ENCODE measurements at places on chromosomes 4 and X.

- H3K27me3 ChIP-seq = peaks cover 21% of the 10 kb centered on the region
- H3K27ac ChIP-seq = peak overlapping the region; percentile 94
- peaks cover 38% of the 10 kb centered on the region for H3K36me3 ChIP-seq
- peak; percentile 35 for DNase-seq
Observed at GRCh38 chr4:87865960-87866598, 33.3 kb downstream of the MEPE start.

DNA sequence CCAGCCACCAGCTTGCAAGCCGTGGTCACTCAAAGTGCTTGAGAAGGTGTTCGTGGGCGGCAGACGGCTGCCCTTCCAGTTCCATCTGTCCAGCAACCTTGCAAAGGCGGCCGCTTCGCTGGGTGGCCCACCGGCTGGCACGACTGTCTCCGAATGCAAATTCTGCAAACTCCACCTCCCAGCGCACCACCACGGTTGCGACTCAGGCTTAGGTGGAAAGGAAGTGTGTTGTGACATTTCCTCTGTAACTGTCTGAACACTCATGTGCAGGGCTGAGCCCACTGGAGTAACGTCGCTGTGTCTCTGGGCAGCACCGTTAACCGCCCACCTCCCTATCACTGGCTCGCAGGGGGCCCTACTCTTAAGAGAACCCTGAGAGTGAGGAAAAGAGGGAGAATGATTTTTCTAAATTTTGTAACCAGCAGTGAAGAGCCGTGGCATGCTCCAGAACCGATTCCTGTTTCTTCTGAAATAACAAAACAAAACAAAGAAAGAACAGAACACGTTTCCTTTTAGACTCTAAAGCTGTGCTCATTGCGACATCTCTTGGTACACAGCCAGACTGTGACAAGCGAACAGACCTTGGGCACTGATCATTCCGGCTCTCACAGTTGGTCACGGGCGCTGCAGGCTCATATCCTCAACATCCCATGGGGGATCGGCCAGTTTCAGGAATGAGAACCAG is at the start of gene P2RY8:
TSS of gene P2RY8 (minus strand) at position 155 of the 685 bp plus-strand sequence. CDS start 70,627 bp downstream, outside the sequence.
- H3K4me3 ChIP-seq = no peak within 1 kb of the TSS
- no peak for DNase-seq
- H3K4me1 ChIP-seq = no peaks in the 10 kb centered on the region
- H3K27ac ChIP-seq = no peak within 1 kb of the TSS
- no peaks in the 10 kb centered on the region for H3K27me3 ChIP-seq

GRCh38 chr4:56757261-56757746 is 64.2 kb downstream of the SPINK2 start:
- peak; percentile 23 for DNase-seq
- no peaks in the 10 kb centered on the region for H3K36me3 ChIP-seq
- H3K4me3 ChIP-seq = no peak overlapping the region
- H3K4me1 ChIP-seq = peaks cover 26% of the 10 kb centered on the region

GRCh38 chr4:16206301-16206700 is 20.0 kb downstream of the TAPT1 start:
- H3K36me3 ChIP-seq = no peaks in the 10 kb centered on the region
- DNase-seq = no peak
- H3K4me3 ChIP-seq = no peak overlapping the region
- H3K4me1 ChIP-seq = peaks cover 19% of the 10 kb centered on the region

DNA sequence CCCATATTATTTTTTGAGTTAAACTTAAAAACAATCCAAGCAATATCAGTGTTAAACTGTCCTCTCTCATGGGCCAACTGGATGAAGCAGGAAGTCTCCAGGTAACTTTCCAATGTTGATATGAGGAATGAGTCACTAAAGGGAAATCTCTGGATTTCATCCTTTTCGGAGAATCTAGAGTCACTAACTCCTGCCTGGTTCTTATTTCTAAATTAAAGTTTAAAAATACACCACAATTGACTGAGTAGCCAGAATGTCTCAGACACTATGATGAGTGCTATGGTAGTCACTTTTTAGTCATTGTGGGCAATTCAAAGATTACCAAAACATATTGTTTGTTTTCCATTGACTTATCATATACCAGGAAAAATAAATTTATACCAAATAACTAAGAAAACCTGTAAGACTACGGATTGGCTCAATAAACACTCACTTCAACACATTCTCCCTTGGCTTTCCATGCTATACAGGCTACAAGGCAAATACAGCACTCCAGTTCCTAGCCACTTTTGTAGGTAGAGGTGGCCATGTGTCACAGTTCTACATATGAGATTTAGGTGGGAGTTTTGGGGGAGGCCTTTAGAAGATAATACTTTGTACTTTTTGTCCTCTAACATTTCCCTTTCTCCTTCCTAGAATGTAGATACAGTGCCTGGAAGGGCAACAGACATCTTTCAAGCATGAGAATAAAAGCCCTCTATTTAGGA is 8.6 kb downstream of the SLC9B2 start:
- no peak for DNase-seq
- no peaks in the 10 kb centered on the region for H3K27me3 ChIP-seq
- H3K4me3 ChIP-seq = no peak overlapping the region
- no peaks in the 10 kb centered on the region for H3K36me3 ChIP-seq
- no peak overlapping the region for H3K27ac ChIP-seq

GRCh38 chr4:112546476-112546875 is 30.5 kb upstream of the NEUROG2 start:
- DNase-seq = no peak
- H3K4me1 ChIP-seq = no peaks in the 10 kb centered on the region
- H3K27ac ChIP-seq = no peak overlapping the region
- no peak overlapping the region for H3K4me3 ChIP-seq

- no peaks in the 10 kb centered on the region for H3K4me1 ChIP-seq
- peak; percentile 29 for DNase-seq
- no peaks in the 10 kb centered on the region for H3K36me3 ChIP-seq
- no peak overlapping the region for H3K27ac ChIP-seq
Observed at GRCh38 chrX:35890699-35891098, 28.8 kb upstream of the CFAP47 start.

- H3K27ac ChIP-seq = peak overlapping the region; percentile 53
- H3K27me3 ChIP-seq = no peaks in the 10 kb centered on the region
- peaks cover 15% of the 10 kb centered on the region for H3K36me3 ChIP-seq
- DNase-seq = no peak
- H3K4me1 ChIP-seq = peaks cover 11% of the 10 kb centered on the region
- peak overlapping the region; percentile 82 for H3K4me3 ChIP-seq
Observed at GRCh38 chrX:48522291-48522690, 683 bp downstream of the EBP start.

DNA sequence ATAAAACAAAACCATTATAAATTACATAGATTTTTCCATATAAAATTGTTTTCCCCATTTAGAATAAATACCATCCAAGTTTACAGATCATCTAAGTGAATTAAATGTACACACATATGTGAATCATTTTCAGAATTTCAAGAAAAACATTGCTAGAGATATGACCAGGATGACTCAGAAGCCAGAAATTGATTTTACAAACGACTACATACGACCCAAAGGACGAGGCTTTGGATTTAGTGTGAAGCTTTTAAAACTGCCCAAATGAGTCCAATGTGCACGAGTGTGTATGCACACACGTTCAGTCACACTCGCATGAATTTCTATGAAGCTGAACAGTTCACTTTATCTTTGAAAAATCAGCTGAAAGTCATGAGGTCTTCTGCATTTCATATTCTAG is 37.9 kb downstream of the MFAP3L start:
- H3K27ac ChIP-seq = no peak overlapping the region
- H3K4me3 ChIP-seq = no peak overlapping the region
- no peak for DNase-seq

DNA sequence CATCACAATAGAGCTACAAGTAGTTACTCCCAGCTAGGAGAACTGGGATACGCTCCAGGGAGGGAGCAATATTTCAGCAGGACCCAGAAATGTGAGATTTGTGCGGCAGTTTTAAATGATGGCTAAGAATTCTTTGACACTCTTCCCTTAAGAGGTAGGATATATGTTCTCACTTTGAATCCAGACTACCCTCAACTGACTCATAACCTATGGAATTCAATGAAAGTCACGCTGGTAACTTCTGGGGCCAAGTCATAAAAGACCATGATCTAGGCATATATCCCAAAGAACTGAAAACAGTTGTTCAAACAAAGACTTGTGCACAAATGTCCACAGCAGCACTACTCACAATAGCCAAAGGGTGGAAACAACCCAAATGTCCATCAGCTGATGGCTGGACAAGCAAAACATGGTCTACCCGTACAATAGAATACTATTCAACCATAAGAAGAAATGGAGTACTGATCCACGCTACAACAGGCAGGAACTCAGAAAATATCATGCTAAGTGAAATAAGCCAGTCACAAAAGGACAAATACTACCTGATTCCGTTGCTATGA is 10.5 kb downstream of the CD99L2 start:
- H3K27ac ChIP-seq = no peak overlapping the region
- DNase-seq = no peak
- peaks cover 6% of the 10 kb centered on the region for H3K4me1 ChIP-seq
- no peaks in the 10 kb centered on the region for H3K36me3 ChIP-seq
- H3K27me3 ChIP-seq = no peaks in the 10 kb centered on the region

DNA sequence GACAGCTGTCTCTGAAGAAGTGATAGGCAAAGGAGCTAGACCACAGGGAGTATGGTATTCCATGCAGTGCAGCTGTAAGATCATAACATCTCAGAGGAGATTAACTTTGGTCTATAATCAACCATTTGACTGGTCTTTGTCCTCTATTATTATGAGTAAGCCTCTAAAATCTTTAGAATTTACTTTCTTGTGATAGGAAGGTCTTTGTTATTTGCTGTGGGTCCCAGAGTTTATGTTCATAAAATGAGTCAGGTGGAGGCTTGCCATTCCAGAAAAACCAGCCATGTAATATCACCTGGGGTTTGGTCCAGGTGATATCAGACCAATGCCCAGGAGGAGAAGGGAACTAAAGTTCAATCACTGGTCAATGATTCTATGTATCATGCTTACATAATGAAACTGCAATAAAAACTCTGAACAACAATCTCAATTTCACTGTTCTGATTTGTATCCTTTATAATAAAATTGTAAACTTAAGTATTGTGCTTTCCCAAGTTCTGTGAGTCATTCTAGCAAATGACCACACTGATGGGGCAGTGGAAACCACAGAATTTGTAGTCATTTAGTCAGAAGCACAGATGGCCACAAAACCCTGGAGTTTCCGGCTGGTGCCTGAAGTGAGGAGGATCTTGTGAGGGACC is 239.6 kb upstream of the TRAM1L1 start:
- no peak overlapping the region for H3K27ac ChIP-seq
- H3K4me3 ChIP-seq = no peak overlapping the region
- no peaks in the 10 kb centered on the region for H3K27me3 ChIP-seq
- peaks cover 3% of the 10 kb centered on the region for H3K36me3 ChIP-seq

DNA sequence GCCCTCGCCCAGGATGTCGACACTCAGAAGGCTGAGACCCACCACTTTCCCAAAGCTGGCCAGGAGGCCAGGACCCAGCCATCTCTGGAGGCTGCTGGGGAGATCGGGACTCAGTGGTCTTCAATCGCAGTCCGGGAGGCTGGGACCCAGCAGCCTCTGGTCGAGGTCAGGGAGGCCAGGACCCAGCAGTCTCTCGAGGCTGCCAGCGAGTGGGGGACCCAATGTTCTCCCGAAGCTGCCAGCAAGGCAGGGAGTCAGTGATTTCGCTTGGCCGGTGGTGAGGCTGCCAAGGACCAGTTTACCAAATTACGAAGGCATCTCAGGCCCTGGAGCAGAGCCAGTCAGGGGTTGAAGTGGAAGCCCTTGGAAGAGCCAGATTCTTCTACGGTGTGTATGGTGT is 181.6 kb downstream of the NAF1 start:
- H3K27ac ChIP-seq = no peak overlapping the region
- no peak overlapping the region for H3K4me3 ChIP-seq
- no peaks in the 10 kb centered on the region for H3K27me3 ChIP-seq

DNA sequence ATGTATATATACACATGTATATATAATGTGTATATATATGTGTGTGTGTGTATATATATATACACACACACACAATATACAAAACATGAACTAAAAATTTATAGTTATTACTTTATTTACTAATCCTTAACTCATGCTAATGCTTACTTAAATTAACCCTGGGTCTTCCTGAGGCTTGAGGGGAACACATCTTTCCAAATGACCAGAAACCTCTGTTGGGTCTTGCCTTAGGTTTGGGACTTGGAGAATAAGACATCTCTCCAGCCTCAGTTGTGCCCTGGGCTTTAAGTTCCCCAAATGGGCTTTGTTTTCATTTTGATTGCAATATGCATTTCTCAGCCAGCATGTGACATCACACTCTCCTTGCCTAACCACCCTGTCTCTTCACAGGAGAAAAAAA is 7.7 kb downstream of the GEMIN8 start:
- H3K4me3 ChIP-seq = no peak overlapping the region
- no peak for DNase-seq
- H3K36me3 ChIP-seq = peaks cover 23% of the 10 kb centered on the region
- no peaks in the 10 kb centered on the region for H3K27me3 ChIP-seq

GRCh38 chrX:1778817-1779216 is 164.0 kb downstream of the ASMT start:
- DNase-seq = no peak
- no peaks in the 10 kb centered on the region for H3K27me3 ChIP-seq
- no peak overlapping the region for H3K4me3 ChIP-seq
- peaks cover 3% of the 10 kb centered on the region for H3K36me3 ChIP-seq

DNA sequence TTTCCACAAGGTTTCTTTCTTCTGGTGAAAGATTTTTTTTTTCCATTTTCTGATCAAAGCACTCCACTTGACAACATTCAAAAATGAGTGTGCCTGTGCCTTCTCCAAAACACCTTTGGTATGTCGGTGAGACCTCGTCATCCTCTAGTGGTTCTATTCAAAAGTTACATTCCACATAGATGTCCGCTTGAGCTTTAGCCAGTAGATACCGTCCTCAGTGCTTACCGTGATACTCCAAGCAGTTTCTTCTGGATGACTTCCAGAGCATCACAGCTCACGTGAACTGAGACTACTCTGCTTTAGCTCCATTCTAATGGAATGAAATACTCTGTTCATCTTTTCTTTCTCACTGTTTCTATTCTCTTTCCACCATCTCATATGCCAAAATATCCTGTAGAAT is 38.2 kb upstream of the VEGFC start:
- no peak overlapping the region for H3K27ac ChIP-seq
- no peak overlapping the region for H3K4me3 ChIP-seq
- no peaks in the 10 kb centered on the region for H3K4me1 ChIP-seq
- no peaks in the 10 kb centered on the region for H3K27me3 ChIP-seq

DNA sequence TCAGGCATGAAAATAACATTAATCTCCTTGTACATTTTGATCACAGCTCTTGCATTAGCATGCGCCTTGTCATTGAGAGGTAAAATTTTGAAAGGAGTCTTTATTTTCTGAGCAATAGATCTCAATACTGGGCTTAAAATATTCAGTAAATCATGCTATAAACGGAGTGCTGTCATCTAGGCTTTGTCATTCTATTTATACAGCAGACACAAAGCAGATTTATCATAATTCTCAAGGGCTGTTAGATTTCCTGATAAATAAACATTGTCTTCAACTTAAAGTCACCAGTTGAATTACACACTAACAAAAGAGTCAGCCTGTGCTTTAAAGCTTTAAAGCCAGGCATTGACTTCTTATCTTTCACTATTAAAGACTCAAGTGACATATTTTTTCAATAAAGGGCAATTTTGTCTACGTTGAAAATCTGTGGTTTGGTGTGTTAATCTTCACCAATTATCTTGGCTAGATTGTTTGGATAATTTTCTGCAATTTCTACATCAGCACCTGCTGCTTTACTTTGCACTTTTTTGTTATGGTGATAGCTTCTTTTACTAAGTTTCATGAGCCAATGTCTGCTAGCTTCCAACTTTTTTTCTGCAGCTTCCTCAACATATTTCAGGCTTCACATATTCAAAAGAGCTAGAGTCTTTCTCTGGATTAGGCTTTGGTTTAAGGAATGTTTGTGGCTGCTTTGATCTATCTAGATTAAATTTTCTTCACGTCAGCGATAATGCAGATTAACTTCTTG is 27.9 kb upstream of the UGT2B4 start:
- no peak for DNase-seq
- H3K4me3 ChIP-seq = peak overlapping the region; percentile 22
- peaks cover 23% of the 10 kb centered on the region for H3K36me3 ChIP-seq
